ENCODE measurements at places on chromosomes 3 and 15.
A peak's percentile ranks its signal among the peaks of the same experiment; 100 is the strongest.

DNA sequence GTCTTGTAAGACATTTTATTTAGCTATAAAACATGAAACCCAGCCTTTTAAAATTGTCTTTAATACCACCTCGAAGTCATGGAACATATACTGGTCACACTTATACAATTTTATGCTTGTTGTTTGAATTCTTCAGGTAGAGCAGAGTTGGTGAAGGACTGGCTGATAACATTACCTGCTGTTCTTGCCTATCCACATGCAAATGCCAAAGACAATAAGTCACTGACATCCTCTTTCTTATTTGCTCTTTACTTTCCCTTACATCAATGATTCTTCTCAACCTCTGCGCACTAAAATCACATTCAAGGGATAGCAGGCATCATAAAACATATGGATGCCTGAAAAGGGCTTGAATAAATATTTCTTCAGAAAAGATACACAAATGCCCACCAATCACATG lies 392.5 kb upstream of the ATP11B start:
- DNase-seq, result no peak

GRCh38 chr3:194265996-194266964 lies 84.8 kb downstream of the CPN2 start:
- DNase-seq, result peak; percentile 34

DNA sequence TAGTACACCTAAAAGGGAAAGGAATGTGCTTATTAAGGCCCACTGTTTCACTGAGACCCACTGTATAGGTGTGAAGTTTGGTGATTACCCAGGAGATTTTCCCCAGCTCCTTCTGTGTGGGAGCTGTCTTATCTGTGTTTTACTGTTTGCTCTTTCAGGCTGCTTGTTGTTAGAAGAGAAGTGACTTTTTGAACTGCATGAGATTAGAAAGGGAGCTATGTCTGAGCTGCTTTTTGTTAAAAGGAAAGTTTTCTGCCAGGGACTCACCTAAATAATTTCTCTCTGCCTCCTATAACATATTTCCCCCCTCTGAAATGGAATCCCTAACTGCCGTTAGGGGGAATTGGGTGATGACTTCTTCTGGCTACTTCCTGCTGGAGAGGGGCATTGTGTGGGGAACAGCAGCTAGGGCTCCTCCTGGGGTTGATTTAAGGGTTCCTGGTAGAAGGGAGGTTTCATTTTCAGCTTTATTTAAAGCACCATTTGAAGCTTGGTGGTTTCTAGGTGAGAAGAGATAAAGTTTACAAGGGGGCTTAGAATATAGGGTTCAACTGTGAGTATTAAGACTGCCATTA lies 77.1 kb upstream of the ATP11B start:
- no peak for DNase-seq

GRCh38 chr3:56522374-56522773 lies 34.6 kb upstream of the CCDC66 start:
- no peak for DNase-seq

GRCh38 chr15:43293432-43293831 lies 26.7 kb upstream of the TGM5 start:
- peak; percentile 92 for DNase-seq

DNA sequence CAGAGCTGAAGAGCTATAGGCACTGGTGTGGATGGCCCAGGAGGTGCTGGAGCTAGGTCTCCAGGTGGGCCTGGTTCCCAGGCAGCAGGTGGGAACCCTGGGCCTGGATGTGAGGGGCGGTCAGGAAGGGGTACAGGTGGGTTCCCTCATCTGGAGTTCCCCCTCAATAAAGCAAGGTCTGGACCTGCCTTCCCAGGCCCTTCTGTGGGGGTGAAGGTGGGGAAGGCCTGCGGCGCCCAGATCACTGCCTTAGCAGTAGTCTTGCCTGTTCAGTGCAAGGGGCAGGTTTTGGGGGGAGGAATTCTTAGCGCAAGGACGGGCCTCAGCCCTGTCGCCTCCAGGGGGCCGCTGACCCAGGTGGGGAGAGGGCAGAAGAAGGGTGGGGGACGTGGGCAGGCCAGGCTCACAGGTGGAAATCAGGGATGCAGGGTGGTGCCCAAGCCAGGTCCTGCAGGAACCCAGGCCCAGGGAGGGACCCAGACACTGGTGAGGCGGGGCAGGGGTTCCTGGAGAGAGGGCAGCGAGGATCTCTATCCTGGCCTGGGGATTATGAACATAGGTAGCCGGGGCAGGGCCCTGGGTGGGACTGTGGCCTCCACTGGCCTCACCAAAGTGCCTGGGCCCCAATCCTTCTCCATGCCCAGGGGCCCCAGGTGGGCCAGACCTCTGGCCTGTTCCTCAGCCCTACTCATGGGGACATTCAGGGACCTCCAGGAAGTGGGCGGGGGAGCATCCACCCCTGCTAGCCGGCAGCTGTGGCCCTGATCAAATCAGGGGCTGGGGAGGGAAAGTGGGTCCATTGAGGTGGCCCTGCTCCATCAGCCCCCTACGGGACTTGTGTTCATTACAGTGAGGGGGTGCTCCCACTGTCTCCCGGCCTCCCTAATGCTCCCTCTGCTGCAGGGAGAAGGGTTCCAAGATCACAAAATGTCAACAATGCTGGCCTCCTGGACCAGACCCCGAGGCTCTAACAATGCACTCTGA lies 25.3 kb downstream of the HDAC11 start:
- DNase-seq, result no peak

DNA sequence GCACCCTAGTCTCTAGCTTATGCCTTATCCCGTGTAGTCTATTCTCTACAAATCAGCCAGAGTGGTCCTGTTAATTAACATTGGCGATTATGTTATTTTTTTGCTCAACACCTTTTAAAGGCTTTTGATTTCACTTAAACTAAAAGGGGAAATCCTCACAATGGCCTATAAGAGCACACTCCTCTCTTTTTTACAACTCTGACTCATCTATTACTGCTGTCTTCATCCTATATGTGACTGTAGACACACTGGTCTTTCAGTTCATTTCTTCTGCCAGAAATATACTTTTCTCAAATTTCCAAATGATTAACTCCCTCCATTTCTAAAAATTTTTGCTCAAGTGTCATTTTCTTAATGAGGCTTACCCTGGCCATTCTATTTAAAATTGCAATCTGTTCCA lies 143.4 kb downstream of the NSUN3 start:
- DNase-seq, result no peak

- DNase-seq, result no peak
Measured at GRCh38 chr15:48058371-48058770, 62.4 kb upstream of the SLC24A5 start.

- no peak for DNase-seq
Measured at GRCh38 chr15:77440378-77440999, 19.8 kb downstream of the HMG20A start.

Data from H7 (cell line).